SK-N-SH treated with all-trans-retinoic acid at 6 μM for 48 hours (cell line): ENCODE measurements at places on chromosomes 7 and 10.

DNA sequence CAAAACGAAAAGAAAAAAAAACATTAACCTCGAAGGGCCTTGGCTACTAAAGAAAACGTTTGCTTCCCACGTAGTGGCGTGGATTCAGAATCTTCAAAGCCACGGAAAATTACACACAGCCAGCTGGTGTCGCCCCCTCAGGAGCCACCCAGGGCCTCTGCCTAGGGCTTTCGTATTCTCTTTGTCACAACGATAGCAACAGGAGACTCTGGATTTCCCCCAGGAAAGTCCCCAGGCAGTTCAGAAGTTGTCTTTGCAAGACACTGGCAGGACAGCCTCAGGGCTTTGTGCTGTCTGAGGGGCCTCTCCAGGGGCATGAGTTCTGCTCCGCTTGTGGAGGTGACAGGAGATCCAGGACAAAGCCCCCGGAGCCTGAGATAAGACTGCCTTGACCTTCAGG lies 150.2 kb upstream of the INSYN2A start:
- ATAC-seq: no peak

- ATAC-seq: peak; percentile 97
Measured at GRCh38 chr10:82190432-82191260, 315.7 kb downstream of the NRG3 start.

- peak; percentile 61; the same call in 2 of the 3 replicates for ATAC-seq
Measured at GRCh38 chr7:104552102-104552501, 223.7 kb downstream of the LHFPL3 start.

GRCh38 chr7:30994206-30995100 lies 30.7 kb downstream of the GHRHR start:
- no peak for ATAC-seq

GRCh38 chr10:72610466-72610865 lies 15.4 kb downstream of the MICU1 start:
- ATAC-seq: no peak

- ATAC-seq: no peak
Measured at GRCh38 chr10:94143261-94143660, 149.5 kb downstream of the PLCE1 start.

- peak; percentile 96 for ATAC-seq
Measured at GRCh38 chr7:95246831-95247370, 77.4 kb downstream of the PON1 start.

GRCh38 chr10:72764151-72764550 lies 72.2 kb downstream of the MCU start:
- ATAC-seq: peak; percentile 96

DNA sequence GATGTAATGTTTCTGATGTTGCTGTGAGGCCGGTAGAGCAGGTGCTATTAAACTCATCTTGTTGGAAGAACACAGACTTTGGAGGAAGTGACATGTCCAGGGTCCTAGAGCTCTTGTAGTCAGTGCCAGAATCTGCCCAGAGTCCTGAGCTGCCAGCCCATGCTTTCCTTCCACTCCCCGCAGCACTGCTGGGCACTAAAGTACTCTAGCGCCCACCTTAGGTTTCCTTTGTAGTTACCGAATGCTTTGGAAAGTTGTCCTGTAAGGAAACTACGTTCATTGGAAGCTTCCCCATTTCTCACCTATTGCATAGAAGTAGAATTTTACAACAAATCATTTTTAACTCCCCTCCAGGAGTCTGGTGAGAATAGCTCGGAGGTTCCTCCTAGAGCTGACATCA lies 11.0 kb downstream of the ZNF862 start:
- ATAC-seq: 0 out of 3 replicates have a peak, but pooled peaks have one; percentile 20

DNA sequence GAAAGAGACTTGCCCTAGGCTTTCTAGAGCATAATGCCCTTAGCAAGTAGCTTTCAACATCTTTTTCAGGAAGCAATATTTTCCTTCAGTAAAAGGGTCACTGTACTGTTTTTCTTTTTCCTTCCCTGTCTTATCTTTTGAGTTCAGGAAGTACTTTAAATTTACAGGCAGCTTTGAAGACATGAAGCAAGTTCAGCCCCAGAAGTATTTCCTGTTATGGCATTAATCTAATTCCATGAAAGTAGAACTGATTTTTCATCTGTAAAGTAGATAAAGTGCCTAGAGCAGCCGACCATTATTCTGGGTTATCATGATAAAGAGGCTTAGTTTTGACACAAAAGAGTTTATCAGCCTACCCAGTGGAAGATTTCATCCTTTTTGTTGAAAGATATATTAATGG lies 288.2 kb downstream of the ADK start:
- ATAC-seq: peak; percentile 40

GRCh38 chr10:128957221-128957620 lies 509.8 kb upstream of the MGMT start:
- ATAC-seq: no peak

DNA sequence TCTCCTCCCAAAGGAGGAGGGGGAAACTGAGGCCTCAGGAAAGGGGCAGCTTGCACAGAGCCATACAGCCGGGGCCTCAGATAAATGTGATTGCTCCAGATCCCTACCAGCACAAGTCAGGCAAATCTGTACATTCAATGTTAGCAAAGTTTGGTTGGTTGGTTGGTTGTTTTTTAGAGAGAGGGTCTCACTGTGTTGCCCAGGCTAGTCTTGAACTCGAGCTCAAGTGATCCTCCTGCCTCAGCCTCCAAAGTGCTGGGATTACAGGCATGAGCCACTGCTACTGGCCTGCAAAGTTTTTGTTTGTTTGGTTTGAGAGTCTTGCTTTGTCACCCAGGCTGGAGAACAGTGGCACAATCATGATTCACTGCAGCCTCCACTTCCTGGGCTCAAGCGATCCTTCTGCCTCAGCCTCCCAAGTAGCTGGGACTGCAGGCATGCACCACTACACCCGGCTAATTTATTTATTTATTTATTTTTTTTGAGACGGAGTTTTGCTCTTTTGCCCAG lies 30.0 kb upstream of the TNRC18 start:
- no peak for ATAC-seq

GRCh38 chr10:114565066-114565465 lies 93.0 kb downstream of the ABLIM1 start:
- peak; percentile 61 for ATAC-seq

- no peak for ATAC-seq
Measured at GRCh38 chr7:71171476-71171875, 39.5 kb downstream of the GALNT17 start.

DNA sequence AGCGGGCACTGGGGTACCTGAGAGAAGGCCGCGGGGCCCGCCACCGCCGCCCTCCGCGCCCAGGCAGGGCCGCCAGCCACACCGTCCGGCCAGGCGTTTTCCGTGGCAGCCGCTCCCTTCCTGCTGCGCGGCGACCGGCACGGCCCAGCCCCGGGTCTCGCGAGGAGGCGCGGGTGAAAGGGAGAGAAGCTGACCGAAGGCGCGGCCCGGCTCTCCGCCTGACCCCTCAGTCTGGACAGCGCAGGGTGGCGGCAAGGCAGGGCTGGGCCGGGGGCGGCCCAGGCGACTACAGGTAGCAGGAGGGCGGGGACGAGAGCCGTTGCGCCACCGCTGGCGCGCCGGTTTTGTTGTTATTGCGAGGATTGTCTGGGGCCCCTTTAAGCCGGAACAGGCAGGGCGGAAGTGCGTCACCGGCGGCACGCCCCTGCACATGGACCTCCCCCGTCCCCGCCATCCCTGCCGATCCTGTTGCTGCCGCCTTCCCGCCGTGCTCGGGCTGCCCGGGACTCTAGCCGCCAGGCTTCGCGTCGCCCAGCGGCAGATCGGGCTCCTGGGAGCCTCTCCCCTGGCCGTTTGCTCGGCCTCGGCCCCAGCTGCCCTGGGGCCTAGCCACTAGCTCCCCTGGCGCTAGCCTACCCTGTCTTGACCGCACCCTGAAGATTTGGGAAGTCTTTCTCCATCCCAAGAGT lies at the start of gene HERPUD2:
Gene HERPUD2, minus strand, starts transcription at position 352 of the 689 bp plus-strand sequence. CDS start 805 bp downstream, outside the sequence.
- ATAC-seq: peak; percentile 95

- no peak for ATAC-seq
Measured at GRCh38 chr10:113980408-113981087, 63.1 kb upstream of the ADRB1 start.
